Stimulated activated CD4-positive, alpha-beta T cell treated with anti-CD3 and anti-CD28 coated beads, TNF-alpha, amount 100 ng/mL, for 4 hours (primary cell): ENCODE measurements at places on chromosomes 7 and 10.

DNA sequence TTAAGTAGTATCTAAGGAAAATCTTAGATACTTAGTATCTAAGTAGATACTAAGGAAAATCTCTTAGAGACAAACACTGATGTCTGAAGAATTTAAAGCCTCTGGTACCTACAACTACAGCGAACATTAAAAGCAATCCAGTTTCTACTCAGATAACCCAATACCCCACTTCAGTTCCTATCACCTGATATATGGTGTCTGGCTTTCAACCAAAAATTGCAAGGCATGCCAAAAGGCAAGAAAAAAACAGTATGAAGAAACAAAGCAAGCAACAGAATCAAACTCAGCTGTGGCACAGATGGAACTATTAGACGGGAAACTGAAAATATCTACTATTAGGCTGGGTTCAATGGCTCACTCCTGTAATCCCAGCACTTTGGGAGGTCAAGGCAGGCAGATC lies 31.1 kb downstream of the ARHGAP12 start:
- DNase-seq: no peak

- no peak for DNase-seq
Observed at GRCh38 chr7:158924956-158925355, 68.6 kb downstream of the DYNC2I1 start.

DNA sequence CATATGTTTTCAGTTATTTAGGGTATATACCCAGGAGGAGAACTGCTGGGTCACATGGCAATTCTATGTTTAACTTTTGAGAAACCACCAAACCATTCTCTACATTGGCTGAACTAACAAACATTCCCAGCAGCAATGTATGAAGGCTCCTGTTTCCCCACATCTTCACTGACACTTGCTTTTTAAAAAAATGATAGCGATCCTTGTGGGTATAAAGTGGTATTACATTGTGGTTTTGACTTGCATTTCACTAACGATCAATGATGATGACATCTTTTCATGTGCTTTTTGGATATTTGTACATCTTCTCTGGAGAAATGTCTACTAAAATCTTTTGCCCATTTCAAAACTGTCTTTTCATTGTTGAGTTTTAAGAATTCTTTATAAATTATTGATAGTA lies 51.2 kb upstream of the ANAPC16 start:
- DNase-seq: no peak

- no peak for DNase-seq
Observed at GRCh38 chr7:98202367-98203195, 8.7 kb upstream of the BHLHA15 start.

GRCh38 chr10:88497913-88498312 lies 85.2 kb downstream of the RNLS start:
- no peak for DNase-seq

DNA sequence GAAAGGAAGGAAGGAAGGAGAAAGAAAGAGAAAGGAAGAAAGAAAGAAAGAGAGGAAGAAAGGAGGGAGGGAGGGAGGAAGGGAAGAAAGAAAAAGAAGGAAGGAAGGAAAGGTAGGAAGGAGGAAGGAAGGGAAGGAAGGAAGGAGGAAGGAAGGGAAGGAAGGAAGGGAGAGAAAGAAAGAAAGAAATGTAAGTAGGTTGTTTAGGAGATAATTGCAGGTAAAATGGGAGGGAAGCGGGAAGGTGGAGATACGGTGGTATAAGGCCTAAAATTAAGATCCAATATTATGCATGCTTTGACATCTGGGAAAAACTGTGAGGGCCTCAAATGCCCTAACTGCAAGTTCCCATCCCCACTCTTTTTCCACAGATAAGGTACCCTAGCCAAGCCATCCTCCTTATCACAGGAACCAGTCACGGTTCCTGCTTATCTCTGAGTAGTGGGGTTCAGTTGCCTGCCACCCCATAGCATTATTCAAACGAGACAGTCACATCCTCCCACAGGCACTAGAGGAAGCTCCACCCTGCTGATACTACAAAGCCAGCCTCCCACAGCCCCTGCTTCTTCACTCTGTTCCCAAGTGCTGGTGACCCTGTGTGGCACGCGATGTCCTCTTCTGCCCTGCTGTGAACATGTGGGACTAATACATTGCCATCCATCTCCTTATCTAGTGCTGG lies 28.7 kb downstream of the ST8SIA6 start:
- no peak for DNase-seq

- DNase-seq: no peak
Observed at GRCh38 chr10:80144067-80144695, 11.7 kb downstream of the PLAC9 start.

GRCh38 chr10:101120884-101121653 lies 10.0 kb upstream of the TLX1 start:
- no peak for DNase-seq

- DNase-seq: no peak
Observed at GRCh38 chr7:154480817-154481216, 428.6 kb downstream of the DPP6 start.

DNA sequence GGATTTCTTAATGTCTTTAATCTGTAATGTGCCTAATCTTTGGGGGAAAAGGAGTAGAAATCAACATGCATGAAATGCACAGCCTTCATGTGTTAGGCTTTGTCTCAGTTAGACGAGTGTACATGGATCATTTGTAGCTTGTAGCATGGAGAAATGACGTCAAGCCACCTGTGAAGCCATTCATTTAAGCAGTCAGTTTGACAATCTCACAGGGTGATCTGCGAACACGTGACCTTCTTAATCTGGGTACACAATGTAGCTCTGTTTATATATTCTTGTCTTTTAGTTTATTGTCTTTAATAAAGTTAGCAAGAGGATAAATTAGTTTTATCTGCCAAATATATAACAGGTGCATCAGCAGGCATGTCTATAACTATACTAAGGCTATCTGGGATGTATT lies 351.9 kb upstream of the LRGUK start:
- DNase-seq: no peak

- no peak for DNase-seq
Observed at GRCh38 chr10:103610083-103610472, 116.6 kb downstream of the NEURL1 start.

DNA sequence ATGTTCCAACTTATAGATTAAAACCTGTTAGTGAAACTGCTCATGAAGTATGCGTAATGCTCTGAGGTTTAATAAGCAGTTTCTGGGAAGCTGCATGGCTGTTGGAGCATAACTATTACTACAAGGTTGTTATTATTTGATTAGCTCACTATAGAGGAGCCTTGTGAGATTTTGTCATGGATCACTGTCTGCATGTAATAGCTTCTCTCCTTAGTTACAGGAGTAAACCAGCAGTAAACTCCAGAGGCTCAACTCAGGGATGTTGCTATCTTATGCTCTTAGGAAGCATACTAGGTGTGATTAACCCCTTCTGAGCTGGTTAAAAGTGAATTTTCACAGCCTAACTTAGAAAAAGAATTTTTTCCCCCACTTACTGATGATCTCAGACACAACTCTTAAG lies 63.6 kb upstream of the IFRD1 start:
- no peak for DNase-seq

DNA sequence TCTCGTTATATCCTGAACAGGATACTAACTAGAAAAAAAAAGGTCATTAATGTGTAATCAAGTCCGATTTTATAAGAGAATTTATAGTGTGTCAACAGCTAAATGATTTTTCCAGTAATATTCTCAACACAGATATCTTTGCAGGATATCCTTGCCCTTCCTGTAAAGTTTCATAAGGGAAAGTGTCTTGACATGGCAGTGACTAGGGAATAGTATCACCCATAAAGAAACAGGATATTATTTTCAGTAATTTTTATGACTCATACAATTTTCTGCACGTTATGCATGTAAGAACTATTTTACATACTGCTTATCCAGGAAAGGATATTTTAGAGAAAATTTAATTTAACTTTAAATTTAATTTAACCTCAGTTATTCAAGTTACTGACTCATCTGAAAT lies 19.5 kb upstream of the PNLIP start:
- DNase-seq: no peak

- DNase-seq: no peak
Observed at GRCh38 chr10:45015590-45015989, 14.9 kb downstream of the ZNF22 start.

DNA sequence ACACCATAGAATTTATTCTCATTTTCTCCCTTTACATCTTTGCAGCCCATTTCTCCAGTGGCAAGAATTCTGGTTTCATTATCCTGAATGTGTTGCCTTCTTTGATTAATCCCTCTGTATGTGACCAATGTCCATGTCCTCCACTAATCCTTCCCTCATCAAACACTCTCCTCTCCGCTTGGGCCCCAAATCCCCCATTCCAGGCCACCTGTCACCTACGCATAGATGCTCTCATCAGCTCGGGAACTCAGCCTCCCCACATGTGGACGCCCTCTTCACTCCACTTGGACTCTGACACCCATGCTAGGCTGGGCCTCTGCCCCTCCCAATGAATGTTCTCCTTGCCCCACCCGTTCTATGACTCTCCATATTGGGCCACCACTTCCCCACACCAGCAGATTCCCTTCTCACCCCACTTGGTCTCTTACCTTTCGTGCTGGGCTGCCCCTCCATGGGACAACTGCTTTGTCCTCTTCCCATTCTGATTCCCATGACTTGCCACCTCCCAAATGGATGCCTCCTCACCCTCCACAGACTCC lies 18.7 kb upstream of the RBM20 start:
- DNase-seq: no peak
